ENCODE measurements at places on chromosomes 5 and 9. TPM values are rescaled to one million over a fixed set of nuclear protein-coding genes. Genes with fewer than 3 reads are reported as not detected.

GRCh38 chr9:1083325-1083913 lies 33.3 kb downstream of the DMRT2 start:
- peak; percentile 19 for DNase-seq

- no peak for DNase-seq
These were observed 17.3 kb downstream of the SPINK9 start for GRCh38 chr5:148352696-148353095.

DNA sequence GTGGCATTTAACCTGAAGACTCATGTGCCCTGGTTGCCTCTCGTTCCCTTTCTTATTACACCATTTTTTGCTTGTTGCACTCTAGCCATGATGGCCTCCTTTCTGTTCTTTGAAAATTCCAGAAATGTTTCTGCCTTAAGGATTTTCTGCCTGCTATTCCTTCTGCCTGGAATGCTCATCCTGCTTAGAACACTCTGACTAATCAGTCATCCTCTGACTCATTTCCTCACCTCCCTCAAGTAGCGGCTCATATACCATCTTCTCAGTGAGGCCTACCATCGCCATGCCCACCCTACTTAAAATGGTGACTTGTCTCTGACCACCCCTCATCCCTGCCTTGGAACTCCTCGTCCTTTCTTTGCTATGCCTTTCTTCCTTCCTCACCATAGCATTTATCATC lies 68.8 kb downstream of the KIF4B start:
- no peak for DNase-seq

GRCh38 chr5:66553916-66554575 lies 42.1 kb upstream of the MAST4 start:
- no peak for DNase-seq

DNA sequence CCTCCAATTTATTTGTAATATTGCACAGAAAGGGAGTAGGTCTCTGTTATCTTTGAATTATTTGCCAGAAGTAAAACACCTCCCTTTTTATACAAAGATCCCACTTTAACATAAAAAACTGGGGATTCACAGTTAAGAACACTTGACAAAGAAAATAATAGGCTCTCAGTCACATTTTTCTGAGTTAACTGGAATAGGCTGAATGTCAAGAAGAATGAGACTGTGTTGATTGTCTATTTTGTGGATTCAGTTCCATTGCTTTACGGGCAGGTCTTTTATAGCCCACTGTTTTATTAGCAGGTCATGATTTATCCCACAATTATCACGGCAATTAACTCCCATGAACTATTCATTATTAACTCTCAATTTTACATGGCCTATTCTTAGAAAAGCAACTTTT lies 427.4 kb downstream of the CTNND2 start:
- no peak for DNase-seq

DNA sequence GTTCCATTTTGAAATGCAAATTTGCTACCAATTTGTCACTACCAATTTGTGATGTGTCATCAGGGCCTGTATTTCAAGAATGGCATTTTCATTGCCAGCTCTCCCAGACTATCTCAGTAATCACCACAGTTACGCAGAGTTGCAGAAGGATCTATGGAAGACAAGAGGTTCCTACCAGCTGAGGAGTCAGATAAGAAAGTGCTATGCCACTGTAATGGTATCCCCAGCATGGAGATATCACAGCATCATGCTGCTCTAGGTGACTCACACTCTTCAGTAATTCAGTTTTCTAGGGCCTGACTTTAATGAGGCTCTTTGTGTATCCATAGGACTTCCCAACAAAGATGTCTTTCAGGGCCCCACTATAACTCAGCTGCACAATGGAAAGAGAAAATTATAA lies 490.3 kb downstream of the ARHGEF28 start:
- DNase-seq = no peak

- DNase-seq = no peak
These were observed 109.5 kb downstream of the SNCAIP start for GRCh38 chr5:122421374-122422079.

GRCh38 chr5:175728885-175729828 lies 71.3 kb downstream of the HRH2 start:
- DNase-seq = no peak

Gene PDZD2
- total RNA-seq = 1.4 TPM

DNA sequence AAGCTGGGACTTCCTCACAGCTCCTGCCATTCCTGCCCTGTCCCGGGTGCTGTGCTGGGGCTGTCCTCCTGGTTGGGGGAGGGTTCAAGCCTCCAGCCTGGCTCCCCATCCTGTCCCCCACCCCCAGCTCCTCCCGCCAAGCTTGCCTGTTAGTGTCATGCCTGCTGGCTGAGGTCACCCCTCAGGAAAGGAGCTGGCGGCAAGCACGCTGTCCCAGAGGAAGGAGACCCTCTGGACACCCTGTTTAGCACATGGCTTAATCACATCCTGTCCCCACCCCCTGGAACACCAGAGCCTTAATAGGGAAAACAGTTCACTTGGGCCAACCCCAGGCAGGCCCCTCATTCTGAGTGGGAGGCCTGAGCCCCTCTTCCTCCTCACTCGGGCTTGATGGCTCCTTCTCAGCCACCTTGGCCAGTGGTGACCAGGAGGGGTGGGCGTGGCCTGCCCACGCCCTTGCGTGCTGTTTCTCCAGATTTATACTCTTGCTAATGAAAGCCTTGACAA lies 9.2 kb upstream of the PHYHD1 start:
- no peak for DNase-seq

Gene PCDHA9
- total RNA-seq = 0.22 TPM

DNA sequence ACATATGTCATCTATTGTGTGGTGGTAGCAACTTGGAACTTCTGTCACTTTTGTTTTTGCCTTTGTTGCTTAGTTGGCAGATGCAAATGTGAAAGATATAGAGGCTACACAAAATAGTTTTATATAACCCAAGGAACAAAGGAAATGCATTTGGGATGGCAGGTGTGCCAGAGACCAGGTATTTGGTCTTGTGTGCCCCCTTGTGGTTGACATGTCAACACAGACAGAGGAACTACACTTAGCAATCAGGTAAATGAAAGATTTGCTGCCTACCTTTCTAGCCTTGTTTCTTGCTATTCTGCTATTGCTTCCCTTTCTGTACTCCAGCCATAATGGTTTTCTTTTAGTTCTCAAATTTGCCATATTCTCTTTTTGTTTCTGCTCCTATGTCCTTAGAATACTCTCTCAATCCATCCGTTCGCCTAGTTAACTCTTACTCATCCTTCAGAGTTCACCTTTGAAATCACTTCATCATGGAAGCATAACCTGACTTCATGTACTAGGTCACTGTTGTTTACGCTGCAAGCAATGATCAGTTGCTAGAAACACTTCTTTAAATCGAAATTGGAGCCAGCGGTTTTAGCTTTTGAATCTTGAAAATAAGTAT lies 119.5 kb downstream of the TRPM3 start:
- no peak for DNase-seq

- no peak for DNase-seq
These were observed 592.0 kb upstream of the DMAC1 start for GRCh38 chr9:8391566-8391965.

DNA sequence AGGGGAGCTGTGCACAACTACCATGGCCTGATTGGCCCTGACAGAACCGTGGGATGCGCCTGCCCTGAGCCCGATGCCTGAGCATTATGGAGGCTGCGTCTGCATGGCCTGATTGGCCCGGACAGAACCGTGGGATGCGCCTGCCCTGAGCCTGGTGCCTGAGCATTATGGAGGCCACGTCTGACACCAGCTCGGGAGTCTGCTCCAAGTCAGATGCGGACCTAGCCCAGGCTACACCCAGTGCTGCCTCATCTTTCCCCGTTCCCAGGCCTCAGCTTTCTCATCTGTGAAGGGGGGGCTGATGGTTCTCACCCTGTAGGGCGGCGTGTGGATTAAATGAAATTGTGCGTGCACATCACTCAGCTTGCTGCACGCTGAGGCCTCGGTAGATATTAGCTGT lies 7.3 kb downstream of the CEP72 start:
- DNase-seq = no peak

- no peak for DNase-seq
These were observed 90.8 kb downstream of the LNPEP start for GRCh38 chr5:97026721-97027120.

DNA sequence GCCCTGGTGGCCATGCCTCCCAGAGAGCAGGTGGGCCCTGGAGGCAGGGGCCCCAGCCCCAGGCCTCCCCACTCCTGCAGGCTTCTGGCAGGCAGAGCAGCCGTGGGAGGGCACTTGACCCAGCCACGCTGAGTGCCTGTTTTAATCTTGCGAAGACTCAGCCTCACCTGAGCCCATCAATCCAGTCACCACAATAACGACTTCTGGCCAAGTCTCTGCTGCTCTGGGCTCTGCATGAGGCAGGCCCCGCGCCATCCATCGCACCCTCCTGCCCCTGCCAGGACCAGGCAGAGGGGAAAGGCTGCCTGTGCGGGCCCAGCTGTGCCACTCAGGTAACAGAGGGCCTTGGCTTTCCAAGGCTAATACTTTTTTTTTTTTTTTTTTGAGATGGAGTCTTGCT lies 32.8 kb downstream of the RASGEF1C start:
- no peak for DNase-seq

Gene AJM1
- total RNA-seq = 5.1 TPM

- no peak for DNase-seq
These were observed 85.8 kb upstream of the TAS2R1 start for GRCh38 chr5:9715891-9716335.

- peak; percentile 2 for DNase-seq
These were observed 14.0 kb upstream of the TCF7 start for GRCh38 chr5:134100283-134101091.

DNA sequence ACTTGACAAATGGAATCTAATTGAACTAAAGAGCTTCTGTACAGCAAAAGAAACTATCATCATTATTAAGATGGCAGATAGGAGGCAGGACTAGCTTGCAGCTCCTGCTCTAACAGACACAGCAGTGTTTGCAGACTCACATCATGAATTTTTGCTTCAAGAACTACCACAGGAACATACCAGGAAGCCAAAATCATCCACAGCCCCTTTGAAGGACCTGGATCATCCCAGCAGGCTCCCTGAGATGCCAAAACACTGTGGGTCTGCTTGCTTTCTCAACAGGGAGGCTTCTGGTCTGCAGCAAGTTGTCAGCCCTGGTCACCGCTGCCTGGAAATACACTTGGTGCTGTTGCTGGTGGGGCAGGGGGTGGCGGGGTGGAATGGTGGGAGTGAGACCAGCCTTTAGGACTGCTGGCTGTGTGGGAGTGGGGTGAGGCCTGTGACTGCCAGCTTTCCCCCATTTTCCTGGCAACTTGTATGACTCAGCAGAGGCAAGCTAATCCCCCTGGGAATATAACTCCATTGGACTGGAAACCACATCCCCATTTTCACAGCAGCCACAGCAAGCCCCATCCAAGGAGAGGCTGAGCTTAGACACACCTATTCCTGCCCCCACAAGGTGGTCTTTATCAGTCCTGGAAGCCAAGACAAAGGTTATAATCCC lies 533.8 kb upstream of the CYLC2 start:
- no peak for DNase-seq

- no peak for DNase-seq
These were observed 33.4 kb upstream of the NR3C1 start for GRCh38 chr5:143436871-143437270.

Gene DBH
- total RNA-seq = not detected

DNA sequence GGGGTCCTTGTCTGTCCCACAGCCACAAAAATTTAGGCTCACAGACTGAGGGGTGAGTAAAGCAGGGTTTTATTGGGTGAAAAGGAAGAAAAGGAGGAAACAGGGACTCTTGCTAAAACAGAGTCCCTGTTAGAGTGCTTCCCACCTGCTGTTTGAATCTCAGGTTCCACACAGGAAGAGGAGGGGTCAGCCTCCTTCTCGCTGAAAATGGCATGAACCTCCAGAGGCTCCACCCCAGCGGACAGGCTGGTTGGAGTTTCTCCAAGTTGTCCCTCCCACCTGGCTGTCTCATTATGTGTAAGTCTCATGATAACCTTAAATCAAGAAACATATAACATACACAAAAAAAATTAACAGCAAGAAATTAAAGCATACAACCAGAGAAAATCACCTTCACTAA lies 28.3 kb upstream of the UHRF2 start:
- no peak for DNase-seq

GRCh38 chr5:95172659-95173058 lies 112.2 kb downstream of the MCTP1 start:
- no peak for DNase-seq

GRCh38 chr9:127129718-127130085 lies 7.3 kb upstream of the ANGPTL2 start:
- DNase-seq = no peak

Gene IFNA10
- total RNA-seq = not detected

Gene LTC4S
- total RNA-seq = 6.0 TPM

Data from pancreas (tissue), 10 donors.